ENCODE measurements at places on chromosomes 3 and 15. TPM values are rescaled to one million over a fixed set of nuclear protein-coding genes. Genes with fewer than 3 reads are reported as not detected.

- H3K27ac ChIP-seq = no peak overlapping the region
- no peak for DNase-seq
Measured at GRCh38 chr15:51917493-51917892, 54.1 kb downstream of the LEO1 start.

GRCh38 chr3:183912895-183913579, 28.4 kb upstream of the PARL start:
- no peaks in the 10 kb centered on the region for H3K27me3 ChIP-seq
- DNase-seq = no peak
- no peak overlapping the region for H3K4me3 ChIP-seq
- no peak overlapping the region for H3K27ac ChIP-seq

SLC38A3 gene
- total RNA-seq = 2.0 TPM

DNA sequence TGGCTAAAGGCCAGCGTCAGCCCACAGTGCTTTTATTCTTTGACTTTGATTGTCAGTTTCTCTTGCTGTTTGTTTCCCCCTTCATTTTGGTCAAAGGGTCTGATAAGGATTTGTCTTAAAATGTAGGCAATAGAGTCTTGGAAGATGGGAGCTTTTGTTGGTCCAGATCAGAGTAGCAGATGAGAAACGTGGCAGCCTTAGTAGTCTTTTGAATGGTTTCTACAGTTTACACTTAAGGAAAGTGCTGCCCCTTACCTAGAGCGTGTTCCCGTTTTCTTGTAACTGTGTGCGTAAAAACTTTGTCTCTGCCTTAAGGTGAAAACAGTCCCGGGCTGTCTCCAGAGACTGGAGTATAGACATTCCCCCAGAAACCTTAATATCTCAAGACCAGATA, 630 bp downstream of the LXN start:
- DNase-seq = no peak
- H3K4me3 ChIP-seq = peak overlapping the region; percentile 54
- H3K4me1 ChIP-seq = peaks cover 14% of the 10 kb centered on the region
- peak overlapping the region; percentile 78 for H3K27ac ChIP-seq
- no peaks in the 10 kb centered on the region for H3K36me3 ChIP-seq

DNA sequence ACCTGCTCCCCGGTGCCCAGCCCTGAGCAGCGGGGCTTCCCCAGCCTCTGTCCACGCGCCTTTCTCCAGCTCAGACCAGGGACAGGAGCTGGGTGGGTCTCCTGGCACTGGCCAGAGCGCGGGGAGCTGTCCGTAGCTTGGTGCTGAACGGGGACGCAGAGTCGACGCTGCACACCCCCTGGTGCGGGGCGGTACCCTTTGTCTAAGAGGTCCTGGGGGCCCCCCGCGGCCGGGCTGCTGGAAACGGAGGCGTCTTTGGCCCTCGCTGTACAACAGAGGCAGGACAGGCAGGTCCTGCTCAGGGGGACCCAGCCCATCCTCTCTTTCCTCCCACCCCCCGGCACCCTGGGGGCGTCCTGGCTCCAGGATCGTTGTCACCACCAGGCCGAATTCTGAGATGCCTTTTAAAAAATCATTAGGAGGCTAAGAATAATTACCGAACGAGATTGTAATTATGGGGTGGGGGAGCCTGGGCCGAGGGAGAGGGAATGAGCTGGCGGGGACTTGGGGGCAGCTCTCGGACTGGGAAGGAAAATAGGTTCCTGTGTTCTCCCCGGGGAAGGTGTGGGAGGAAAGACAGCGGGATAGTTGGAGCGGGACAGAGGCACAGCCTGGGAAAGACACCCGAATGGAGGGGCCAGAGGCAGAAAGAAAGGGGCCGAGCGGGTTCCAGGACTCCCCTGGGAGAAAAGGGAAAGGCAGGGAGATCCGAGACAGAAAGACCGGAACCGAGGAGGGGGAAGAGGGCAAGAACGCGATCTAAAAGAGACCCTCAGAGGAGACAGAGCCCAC, 4.1 kb upstream of the SKOR1 start:
- peaks cover 35% of the 10 kb centered on the region for H3K4me1 ChIP-seq
- H3K36me3 ChIP-seq = no peaks in the 10 kb centered on the region
- no peak overlapping the region for H3K4me3 ChIP-seq
- H3K27me3 ChIP-seq = peaks cover 35% of the 10 kb centered on the region

GOLGA6A gene
- 0.25 TPM for total RNA-seq

NMNAT3 gene
- total RNA-seq = 17.4 TPM

- H3K4me3 ChIP-seq = no peak overlapping the region
- no peaks in the 10 kb centered on the region for H3K27me3 ChIP-seq
- no peaks in the 10 kb centered on the region for H3K4me1 ChIP-seq
- H3K36me3 ChIP-seq = no peaks in the 10 kb centered on the region
Measured at GRCh38 chr3:39724233-39724846, 85.1 kb upstream of the MYRIP start.

GRCh38 chr3:100073714-100074307, 40.5 kb downstream of the FILIP1L start:
- peaks cover 35% of the 10 kb centered on the region for H3K4me1 ChIP-seq
- H3K27me3 ChIP-seq = no peaks in the 10 kb centered on the region
- DNase-seq = no peak
- H3K4me3 ChIP-seq = no peak overlapping the region
- no peaks in the 10 kb centered on the region for H3K36me3 ChIP-seq
- H3K27ac ChIP-seq = peak overlapping the region; percentile 55

- no peaks in the 10 kb centered on the region for H3K4me1 ChIP-seq
- no peaks in the 10 kb centered on the region for H3K27me3 ChIP-seq
- H3K4me3 ChIP-seq = no peak overlapping the region
- no peak overlapping the region for H3K27ac ChIP-seq
- H3K36me3 ChIP-seq = no peaks in the 10 kb centered on the region
- no peak for DNase-seq
Measured at GRCh38 chr3:117105686-117106085, 396.1 kb downstream of the TUSC7 start.

DNA sequence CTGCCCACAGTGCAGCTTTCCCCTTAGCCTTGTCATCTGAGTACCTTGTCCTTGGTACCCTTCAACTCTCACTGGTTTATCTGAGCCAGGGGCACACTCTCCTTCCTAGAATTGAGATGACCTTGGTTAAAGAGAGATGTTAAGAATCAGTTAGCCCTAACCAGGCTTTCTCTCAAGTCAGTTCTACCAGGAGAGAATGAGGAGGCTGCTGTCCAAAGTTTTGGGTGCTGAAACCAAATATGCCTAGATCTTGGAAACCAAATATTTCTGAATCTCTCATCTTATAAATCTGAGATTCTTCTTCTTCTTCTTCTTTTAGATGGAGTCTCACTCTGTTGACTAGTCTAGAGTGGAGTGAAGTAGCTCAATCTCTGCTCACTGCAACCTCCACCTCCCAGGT, 12.0 kb upstream of the CTXND1 start:
- no peaks in the 10 kb centered on the region for H3K36me3 ChIP-seq
- H3K4me3 ChIP-seq = no peak overlapping the region
- DNase-seq = no peak
- H3K27ac ChIP-seq = no peak overlapping the region
- no peaks in the 10 kb centered on the region for H3K4me1 ChIP-seq
- no peaks in the 10 kb centered on the region for H3K27me3 ChIP-seq

FSIP1 gene
- 0.98 TPM for total RNA-seq

DNA sequence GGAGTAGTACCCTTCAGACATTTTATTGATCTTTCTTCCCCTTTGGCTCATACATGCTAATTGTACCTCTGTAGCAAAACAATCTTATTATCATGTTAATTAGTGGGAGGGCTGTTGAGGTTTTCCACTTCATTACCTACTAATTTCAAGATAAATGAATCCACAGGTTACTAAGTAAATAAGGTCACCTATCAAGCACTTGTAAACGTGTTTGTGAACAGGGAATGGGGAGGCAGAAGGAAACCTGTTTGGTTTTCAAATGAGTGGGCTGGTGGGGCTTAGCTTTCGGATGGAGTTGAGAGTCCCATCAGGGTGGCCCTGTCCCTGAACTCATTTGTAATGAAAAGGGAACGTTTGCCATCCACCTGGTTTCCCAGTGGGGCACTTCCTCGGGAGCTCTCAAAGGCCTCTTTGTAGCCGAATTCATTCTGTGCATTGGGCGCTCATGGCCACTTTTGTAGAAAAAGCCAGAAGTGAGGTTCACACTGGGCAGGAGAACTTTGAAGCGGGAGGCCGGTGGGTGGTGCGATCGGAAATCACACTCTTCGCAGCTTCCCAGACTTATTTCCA, 419.8 kb upstream of the NR2F2 start:
- H3K4me3 ChIP-seq = no peak overlapping the region
- H3K27ac ChIP-seq = no peak overlapping the region
- H3K36me3 ChIP-seq = no peaks in the 10 kb centered on the region
- H3K4me1 ChIP-seq = no peaks in the 10 kb centered on the region
- H3K27me3 ChIP-seq = no peaks in the 10 kb centered on the region
- DNase-seq = no peak

GRCh38 chr3:176247191-176247590, 950.1 kb downstream of the TBL1XR1 start:
- no peak overlapping the region for H3K27ac ChIP-seq
- DNase-seq = no peak
- no peaks in the 10 kb centered on the region for H3K4me1 ChIP-seq
- no peaks in the 10 kb centered on the region for H3K27me3 ChIP-seq
- H3K4me3 ChIP-seq = no peak overlapping the region
- H3K36me3 ChIP-seq = no peaks in the 10 kb centered on the region

GRCh38 chr15:55742927-55743728, at the start of gene PRTG:
Gene PRTG, minus strand, starts transcription at chr15:55743152. Its CDS starts 221 bp downstream, at chr15:55742931.
- H3K4me1 ChIP-seq = peaks cover 19% of the 10 kb centered on the region
- H3K4me3 ChIP-seq = peak within 1 kb of the TSS; percentile 63

DNA sequence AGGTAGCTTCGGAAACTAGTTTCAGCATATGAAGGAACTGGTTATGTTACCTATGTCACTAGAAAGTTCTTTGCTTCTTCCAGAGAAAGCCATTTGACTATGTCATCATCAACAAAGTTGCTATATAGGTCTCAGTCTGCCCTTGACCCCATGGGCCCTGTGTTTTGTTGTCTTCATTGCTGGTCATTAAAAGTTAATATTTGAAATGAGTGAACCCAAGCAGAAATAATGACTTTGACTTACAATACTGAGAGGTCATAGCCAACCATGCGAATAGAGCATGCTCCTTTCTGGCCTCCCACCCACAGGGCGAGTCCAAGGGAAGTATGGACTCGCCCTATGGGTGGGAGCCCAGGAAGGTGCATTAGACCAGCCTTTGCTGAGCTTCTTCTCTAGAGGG, 40.9 kb downstream of the APH1B start:
- H3K4me1 ChIP-seq = no peaks in the 10 kb centered on the region
- H3K27ac ChIP-seq = no peak overlapping the region
- no peaks in the 10 kb centered on the region for H3K27me3 ChIP-seq

DNA sequence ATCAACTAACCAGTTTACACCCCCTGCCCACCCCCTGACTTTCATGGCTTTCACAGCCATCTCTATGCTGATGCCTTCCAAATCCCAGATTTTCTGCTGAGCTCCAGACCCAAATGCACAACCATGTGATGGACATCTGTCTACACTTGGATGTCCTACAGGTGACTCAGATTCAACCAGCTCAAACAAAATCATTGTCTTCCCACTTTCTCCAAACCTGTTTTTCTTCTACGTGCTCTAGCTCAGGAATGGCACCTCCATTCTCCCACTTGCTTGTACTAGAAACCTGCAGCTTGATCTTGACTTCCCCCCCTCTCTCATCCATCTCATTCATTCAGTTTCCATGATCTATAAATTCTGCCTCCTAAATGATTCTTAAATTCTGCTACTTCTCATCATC, 34.1 kb upstream of the RARRES1 start:
- DNase-seq = no peak
- H3K27ac ChIP-seq = no peak overlapping the region
- H3K27me3 ChIP-seq = no peaks in the 10 kb centered on the region
- H3K36me3 ChIP-seq = no peaks in the 10 kb centered on the region

DNA sequence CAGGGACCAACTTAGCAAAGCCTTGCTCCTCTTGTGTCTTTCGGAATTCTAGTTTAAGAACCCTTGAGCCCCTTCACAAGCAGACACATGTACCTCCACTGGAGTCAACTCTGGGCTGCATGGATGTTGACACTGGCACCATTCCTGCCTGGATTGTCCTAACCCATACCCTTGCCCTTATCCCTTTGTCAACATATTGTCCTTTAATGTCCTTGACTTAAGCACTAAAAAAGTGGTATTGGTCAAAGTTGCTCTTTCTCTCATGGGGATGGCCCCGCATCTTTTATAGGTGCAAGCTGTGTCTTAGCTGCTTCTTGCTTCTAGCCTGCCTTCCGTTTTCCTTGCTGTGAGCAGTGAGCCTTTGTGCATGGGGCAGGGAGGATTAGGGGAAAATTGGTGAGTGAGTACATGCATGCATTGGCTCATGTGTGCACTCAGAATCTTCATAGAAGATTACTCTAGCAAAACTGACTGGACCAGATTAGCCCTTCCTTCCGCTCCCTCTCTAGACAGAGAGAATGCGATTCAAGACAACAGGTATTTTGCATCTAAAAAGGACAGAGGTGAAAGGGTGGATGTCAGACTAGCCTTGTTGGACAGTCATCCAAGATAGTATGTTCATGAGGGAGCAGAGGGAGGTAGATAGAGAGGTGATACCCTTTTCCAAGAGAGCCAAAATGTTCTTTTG, 42.4 kb downstream of the TGFBR2 start:
- no peak overlapping the region for H3K4me3 ChIP-seq
- H3K27ac ChIP-seq = peak overlapping the region; percentile 46
- no peak for DNase-seq
- H3K36me3 ChIP-seq = peaks cover 47% of the 10 kb centered on the region
- H3K4me1 ChIP-seq = peaks cover 57% of the 10 kb centered on the region

GRCh38 chr3:189637750-189638149, 6.6 kb downstream of the TP63 start:
- H3K27ac ChIP-seq = no peak overlapping the region
- no peak for DNase-seq
- no peaks in the 10 kb centered on the region for H3K4me1 ChIP-seq
- no peaks in the 10 kb centered on the region for H3K27me3 ChIP-seq
- no peaks in the 10 kb centered on the region for H3K36me3 ChIP-seq
- no peak overlapping the region for H3K4me3 ChIP-seq

ZNF660 gene
- total RNA-seq = 0.98 TPM

LSAMP gene
- total RNA-seq = 3.9 TPM

DNA sequence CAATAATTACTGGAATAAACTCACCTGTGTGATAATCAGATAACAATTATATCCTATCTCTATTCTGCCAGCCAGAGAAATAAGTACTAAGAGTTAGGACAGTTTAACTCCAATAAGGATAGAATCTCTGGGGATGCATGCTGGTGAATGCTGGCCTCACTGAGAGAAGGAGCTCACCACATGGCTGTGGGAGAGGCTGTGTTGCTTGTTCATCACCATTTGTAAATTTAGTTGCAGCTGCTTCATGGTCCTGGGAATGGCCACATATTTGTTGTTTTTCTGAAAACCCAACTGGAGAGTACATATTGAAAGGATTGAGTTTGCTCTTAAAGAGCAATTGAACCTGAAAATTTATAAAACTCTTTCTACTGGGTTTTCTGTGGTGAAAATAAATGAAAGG, 207.3 kb downstream of the NECTIN3 start:
- no peak overlapping the region for H3K27ac ChIP-seq
- H3K27me3 ChIP-seq = no peaks in the 10 kb centered on the region
- no peak for DNase-seq
- no peaks in the 10 kb centered on the region for H3K36me3 ChIP-seq

FES gene
- 47.4 TPM for total RNA-seq

GRCh38 chr3:178795349-178795748, 259.1 kb downstream of the KCNMB2 start:
- H3K4me3 ChIP-seq = no peak overlapping the region
- DNase-seq = no peak
- no peaks in the 10 kb centered on the region for H3K27me3 ChIP-seq
- no peaks in the 10 kb centered on the region for H3K36me3 ChIP-seq
- no peaks in the 10 kb centered on the region for H3K4me1 ChIP-seq

KBTBD8 gene
- 0.49 TPM for total RNA-seq

All from vagina (tissue), 2 donors.